ENCODE measurements at places on chromosomes 16 and 17.

GRCh38 chr16:57786632-57787518 lies 15.4 kb downstream of the KIFC3 start:
- peak; percentile 72 for DNase-seq

- DNase-seq = no peak
Observed at GRCh38 chr16:52630711-52631110, 83.8 kb upstream of the TOX3 start.

DNA sequence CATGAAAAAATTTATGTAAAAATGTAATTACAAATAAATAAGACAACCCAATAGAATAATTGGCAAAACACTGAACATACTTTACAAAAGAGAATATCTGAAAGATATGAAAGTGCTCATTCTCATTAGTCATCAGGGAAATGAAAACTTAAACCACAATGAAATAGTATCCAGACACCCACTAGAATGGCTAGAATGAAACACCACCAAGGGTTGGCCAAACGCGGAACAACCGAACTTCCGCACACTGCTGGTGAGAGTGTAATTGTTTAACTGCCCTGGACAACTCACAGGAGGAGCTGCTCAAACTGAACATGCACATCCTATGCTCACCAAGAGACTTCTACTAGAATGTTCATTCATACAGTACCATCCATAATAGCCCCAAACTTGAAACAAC lies 5.8 kb upstream of the ZDHHC7 start:
- no peak for DNase-seq

DNA sequence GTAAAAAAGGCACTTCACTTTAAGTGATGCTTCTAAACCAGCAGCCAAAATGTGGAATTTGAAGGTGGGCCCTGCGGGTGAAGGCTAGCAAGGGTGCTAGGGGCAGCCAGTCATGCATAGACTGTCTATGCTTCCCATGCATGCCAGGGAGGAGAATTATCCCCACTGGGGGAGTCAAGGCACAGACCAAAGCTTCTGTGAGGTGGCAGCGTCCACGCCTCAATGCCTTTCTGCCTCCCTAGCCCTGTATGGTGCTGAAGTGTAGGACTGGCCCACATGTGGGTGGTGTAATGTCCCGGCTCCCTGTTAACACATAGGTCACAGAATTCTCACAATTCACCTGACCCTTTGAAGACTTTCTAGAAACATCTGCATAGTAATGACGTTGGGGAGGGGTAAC lies 1.9 kb downstream of the HS3ST2 start:
- DNase-seq = no peak

GRCh38 chr16:11047057-11047456 lies 102.7 kb downstream of the CLEC16A start:
- DNase-seq = no peak

DNA sequence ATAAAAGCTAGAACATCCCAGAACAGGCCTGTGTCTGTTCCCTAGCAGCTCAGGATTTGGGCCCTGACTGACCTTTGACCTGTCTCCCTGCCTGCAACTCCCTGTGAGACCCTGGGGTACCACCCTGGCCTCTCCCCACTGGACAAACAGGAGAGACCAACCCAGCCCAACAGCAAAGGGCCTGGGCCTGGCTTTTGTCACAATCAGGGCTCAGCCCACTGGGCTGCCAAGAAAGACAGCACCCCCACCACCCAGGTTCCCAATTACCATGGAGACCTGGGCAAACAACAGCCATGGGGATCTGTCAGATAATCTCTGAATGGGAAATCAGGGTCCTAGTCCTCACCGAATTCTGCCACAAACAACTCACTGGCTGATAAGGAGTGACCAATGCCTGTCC lies 11.1 kb downstream of the PLLP start:
- DNase-seq = no peak

GRCh38 chr17:29133121-29133713 lies 47.0 kb downstream of the MYO18A start:
- DNase-seq = peak; percentile 51

GRCh38 chr17:59124665-59125064 lies 18.0 kb upstream of the TRIM37 start:
- no peak for DNase-seq

DNA sequence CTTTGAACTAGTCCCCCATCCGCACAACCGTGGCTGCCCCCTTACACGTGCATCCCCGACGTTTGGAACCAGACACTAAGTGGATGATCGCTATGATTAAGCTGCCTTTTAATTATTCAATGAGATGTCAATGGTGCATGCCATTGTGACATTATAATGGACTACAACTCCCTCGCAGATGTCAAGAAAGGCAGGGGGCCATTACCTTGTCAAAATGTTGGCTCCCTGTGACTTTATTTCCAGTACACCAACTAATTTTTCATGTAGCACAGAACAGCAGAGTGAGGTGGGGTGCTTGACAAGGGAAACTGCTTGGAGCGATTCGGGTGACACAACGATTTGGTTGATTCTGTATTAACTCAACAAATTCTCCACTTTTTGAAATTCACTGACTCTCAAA lies 26.5 kb downstream of the ASIC2 start:
- no peak for DNase-seq

Measured in globus pallidus (tissue), 1 donor.